ENCODE measurements at places on chromosomes 5 and 9. TPM values are rescaled to one million over a fixed set of nuclear protein-coding genes. Genes with fewer than 3 reads are reported as not detected.

The PLCXD3 gene
- 9.8 TPM for total RNA-seq

DNA sequence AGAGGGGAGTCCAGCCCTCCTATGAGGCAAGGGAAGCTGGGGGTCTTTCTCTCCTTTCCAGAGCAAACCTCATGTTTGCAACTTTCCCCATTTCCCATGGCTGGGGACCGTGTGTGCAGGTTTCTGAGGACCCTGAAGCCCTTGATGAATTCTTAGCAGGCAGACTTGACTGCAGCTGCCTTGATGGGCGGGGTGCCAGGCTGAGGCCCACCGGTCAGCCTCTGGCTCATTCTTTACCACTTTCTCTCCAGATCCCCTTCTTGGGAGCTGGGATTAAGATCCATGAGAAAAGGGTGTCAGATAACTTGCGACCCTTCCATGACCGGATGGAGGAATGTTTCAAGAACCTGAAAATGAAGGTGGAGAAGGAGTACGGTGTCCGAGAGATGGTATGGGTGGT, 30.0 kb upstream of the FOXI1 start:
- no peak for DNase-seq

DNA sequence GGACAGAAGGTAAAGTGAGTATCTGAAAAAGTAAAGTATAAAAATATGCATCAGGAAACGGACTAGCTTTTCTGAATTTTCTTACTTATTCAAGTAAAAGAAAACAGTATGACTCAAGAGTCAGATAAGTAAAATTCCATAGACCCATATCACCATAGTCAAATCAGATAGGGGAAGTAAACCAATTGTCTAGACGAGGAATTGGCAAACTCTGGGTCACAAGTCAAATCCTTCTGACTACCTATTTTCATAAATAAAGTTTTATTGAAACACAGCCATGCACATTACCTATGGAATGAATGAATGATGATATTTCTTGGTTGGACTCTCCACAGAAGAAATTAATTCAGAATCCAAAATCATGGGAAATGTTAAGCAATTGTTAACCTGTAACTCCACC, 59.1 kb upstream of the TMC1 start:
- DNase-seq, result no peak

- no peak for DNase-seq
These were observed 76.5 kb upstream of the PJA2 start for GRCh38 chr5:109486200-109486804.

- no peak for DNase-seq
These were observed 116.6 kb downstream of the PCSK1 start for GRCh38 chr5:96316487-96316886.

- DNase-seq, result no peak
These were observed 184.5 kb downstream of the RGS3 start for GRCh38 chr9:113648048-113648447.

DNA sequence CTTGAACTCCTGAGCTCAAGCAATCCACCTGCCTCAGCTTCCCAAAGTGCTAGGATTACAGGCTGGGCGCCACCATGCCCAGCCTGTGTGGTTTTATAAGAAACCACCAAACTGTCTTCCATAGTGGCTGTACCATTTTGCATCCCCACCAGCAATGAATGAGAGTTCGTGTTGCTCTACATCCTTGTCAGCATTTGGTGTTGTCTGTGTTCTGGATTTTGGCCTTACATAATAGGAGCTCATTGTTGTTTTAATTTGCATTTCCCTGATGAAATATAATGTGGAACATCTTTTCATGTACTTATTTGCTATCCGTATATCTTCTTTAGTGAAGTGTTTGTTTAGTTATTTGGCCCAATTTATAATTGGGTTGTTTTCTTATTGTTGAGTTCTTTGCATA, 29.8 kb downstream of the PHF2 start:
- DNase-seq, result no peak

The TMEM174 gene
- not detected for total RNA-seq

DNA sequence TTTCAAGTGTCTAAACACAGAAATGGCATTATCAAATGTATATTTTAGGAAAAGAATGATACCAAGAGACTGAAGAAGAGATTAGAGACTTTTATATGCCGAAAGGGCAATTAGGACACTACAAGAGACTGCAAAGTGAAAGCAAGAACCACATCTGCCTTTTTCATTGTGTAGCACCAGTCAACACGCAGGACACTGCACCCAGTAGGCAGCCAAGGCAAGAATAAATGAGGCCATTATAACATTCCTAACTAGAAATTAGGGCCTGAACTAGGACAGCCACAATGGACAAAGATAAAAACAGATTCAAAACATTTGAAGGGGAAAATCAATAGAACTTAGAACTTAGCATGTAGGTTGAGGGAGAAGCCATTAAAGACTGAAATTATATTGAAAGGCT, 10.8 kb downstream of the CETN3 start:
- no peak for DNase-seq

DNA sequence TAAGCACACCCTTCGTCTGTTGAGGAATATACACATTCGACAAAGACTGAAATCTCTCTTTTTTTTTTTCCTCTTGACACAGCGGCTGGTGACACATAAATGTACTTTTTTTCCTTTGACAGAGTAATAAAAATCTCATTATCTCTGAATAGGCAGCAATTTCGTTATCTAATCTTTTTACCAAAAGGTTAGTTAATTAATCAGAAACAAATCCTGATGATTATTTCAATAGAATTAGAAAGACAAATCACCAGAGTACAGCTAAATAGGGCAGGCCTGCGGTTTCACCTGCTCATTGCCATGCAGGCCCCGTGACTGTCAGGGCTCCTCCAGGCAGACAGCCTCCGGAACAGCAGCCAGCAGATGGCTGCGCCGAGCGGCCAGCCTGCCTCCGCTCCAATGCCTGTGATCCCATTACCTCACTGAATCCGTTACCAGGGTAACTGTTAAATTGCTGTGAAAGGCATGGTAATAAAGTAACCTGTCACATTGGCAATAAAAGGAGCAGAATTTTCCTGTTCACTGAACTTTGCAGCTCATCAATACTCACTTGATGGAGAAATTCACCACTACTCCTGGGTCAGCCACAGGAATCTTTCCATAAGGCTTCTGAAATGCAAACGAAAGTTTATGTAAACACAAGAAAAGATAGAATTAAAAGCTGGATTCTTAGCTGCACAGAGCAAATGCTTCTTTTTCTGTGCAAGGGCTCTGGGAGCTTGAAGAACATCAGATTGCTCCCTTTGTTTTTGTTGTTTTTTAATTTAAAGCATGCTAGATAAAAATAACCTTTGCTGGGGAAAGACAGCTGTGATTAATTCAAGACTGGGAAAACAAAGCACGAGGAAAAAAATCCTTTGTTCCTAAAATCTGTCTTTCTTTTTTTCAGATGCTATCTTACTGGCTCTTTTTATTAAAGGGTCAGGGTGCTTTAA, 666.4 kb upstream of the ZNF608 start:
- peak; percentile 55 for DNase-seq

DNA sequence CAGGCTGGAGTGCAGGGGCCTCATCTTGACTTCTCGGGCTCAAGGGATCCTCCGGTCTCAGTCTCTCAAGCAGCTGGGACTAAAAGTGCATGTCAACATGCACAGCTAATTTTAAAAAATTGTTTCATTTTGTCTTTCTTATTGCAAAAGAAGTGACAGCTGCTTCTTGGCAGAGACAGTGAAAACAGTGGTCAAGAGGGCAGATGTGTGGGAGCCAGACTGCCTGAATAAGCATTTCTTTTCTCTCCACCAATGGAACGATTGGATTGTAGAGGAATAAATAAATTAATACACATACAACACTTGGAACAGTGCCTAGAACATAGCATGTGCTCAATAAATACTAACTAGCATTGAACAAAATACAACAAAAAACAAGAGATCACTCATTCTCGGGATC, 27.4 kb upstream of the KIF4B start:
- DNase-seq, result no peak

The BARX1 gene
- total RNA-seq, result not detected

DNA sequence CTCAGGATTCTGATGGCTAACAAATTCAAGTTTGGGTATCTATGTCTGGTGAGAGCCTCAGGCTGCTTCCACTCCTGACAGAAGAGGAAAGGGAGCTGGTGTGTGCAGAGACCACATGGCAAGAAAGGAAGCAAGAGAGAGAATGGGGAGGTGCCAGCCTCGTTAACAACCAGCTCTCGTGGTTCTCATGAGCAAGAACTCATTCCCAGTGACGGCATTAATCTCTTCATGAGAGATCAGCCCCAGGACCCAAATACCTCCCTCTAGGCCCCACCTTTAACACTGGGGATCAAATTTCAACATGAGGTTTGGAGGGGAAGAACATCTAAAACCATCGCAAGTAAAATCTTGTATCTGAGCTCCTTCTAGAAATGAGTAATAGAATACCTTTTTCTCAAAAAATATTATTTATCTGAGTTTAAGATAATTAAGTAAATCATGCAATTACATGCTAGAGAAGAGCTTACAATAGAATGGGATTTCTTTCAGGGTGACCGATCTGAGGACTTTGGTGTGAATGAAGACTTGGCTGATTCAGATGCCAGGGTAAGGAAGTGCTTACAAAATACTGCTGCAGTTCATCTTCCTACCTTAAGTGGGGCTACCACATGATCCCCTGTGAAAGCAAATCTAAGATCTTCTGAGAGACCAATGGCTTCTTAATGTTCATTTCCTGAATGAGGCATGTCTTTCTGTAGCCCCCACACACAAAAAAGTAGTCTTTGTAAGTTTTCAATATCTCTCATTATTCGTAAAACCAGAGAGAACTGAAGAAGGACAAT, 11.5 kb downstream of the ANXA1 start:
- DNase-seq, result no peak

The KIAA0825 gene
- total RNA-seq, result 41.2 TPM

DNA sequence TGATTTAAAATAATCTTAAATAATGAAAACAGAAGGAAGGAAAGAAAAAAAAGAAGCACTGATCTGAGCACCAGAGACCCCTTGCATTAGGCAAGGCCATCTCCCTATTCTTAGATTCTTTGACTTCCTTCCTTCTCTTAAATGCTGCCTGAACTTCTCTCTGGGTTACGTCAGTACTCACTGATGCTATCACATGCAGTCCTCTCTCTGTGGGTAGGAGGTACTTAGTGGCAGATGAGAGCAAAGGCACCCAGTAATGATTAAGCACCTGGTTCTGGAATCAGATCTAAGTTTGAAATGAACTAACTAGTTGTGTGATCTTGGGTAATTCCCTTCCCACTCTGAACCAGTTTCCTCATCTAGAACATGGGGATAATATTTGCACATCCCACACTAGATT, 110.3 kb upstream of the TBC1D2 start:
- DNase-seq, result no peak

GRCh38 chr5:93034621-93035590, 546.1 kb downstream of the NR2F1-AS1 start:
- DNase-seq, result no peak

The ARID3C gene
- total RNA-seq, result 0.82 TPM

GRCh38 chr9:106862821-106863720, at the start of gene ZNF462:
Gene ZNF462 (plus strand): TSS chr9:106863166. CDS start chr9:106923384, 60,218 bp downstream.
- no peak for DNase-seq

DNA sequence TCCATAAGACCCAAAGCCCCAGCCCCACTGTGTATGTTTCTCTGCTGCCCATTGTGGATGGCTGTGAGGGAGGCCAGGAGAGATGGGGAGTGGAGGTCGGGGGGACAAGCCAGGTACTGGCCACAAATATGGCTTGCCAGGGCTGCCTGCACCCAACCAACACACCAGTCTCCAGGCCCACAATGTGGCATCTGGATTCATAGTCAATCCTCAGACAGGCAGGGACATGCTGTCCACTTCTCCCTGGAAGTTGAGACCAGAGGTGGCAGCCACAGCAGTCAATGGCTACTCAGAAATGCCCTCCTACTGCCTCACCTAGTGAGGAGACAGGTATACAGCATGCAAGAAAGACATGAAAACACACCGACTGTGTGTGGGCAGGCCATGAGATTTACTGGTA, 61.2 kb upstream of the SLC25A51 start:
- no peak for DNase-seq

- DNase-seq, result no peak
These were observed 202.6 kb downstream of the ZSWIM6 start for GRCh38 chr5:61534481-61535267.

The GARIN3 gene
- total RNA-seq, result not detected

The C9 gene
- total RNA-seq, result under 0.01 TPM

The FGF10 gene
- 2.4 TPM for total RNA-seq

The PCDHA1 gene
- 8.6 TPM for total RNA-seq

DNA sequence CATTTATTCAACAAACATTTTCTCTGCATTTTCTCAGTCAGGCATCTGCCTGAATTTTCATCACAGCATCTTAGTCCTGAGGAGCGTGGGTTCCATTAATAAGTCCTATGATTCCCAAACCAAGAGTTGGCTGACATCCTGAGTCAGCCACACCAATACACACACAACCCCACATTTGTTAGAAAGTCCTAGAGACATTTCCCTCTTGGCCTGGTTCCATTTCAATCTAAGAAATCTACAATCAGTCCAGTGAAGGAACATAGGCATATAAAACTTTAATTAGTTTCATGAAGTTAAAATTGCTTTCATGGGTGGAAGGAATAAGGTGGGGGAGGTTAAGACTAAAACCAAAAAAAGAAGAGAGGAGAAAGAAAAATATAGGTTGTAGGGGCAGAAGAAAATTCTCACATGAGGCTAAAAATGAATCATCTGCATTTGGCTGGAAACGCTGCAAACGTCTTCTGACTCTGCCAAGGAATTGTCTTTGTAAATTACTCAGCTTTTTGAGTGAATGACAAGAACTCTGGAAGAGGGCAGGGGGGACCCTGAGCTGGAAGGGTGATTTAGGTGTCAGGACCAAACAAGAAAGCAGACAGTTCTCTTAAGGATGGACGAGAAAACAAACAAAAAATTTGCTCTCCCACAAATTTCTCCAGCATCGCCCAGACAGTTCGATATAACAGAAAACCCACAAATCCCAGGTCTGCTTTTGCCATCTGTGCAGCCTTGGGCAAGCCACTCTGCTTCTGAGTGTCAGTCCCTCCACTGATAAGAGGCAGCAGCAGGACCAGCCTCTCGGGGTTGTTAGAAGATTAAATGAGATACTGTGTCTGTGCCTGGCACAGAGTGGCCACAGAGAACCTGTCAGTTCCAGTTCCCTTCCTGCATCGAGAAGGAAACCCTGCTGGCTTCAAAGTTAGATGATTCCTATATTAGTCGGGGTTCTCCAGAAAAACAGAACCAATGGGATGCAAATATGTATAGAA, 289.7 kb downstream of the CDK5RAP2 start:
- no peak for DNase-seq

- no peak for DNase-seq
These were observed at the start of gene ARAP3 for GRCh38 chr5:141681695-141682641. Gene ARAP3 (minus strand): TSS chr5:141682230. CDS start chr5:141680486, 1,744 bp downstream.
